Cortex of kidney (tissue), 1 donor: ENCODE measurements at places on chromosomes 6 and 20.

- no peak for DNase-seq
These were observed 634.3 kb downstream of the TBC1D32 start for GRCh38 chr6:120700001-120700400.

DNA sequence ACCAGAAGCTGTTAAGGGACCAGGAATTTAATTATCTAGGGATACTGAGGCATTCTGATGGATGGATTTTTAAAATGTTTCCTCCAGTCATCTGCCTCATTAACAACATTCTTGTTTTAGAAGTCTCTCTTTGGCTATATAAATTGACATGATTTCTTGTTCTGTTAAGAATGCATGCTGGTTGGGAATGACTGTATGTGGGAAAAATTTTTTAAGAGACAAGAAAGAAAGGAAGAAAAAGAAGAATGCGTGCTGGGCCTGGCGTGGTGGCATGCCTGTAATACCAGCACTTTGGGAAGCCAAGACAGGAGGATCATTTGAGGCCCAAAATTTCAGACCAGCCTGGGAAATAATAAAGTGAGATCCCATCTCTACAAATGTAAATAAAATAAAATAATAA, 203.6 kb downstream of the GJA1 start:
- DNase-seq: no peak

DNA sequence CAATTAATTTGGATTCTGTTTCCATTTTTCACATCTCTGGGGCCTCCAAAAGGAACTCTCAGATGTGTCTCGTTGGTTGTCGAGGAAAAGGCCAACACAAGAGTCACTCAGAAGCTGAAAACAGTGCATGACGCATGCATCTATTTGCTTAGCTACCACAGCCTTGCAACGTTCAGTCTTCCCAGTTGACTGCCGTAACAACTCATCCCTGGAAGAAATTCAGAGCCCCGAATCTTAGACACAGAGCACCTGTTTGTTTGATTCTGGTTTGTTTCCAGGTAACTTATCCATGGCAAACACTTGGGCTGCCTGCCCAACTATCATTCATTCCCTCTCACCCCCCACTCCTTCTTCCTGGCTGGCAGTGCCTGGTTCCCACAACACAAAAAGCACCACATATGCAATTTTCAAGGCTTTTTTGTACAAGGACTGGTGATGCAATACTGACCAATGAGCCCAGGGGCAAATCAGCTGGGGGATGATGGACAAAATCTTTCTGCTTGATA, 60.5 kb downstream of the ZMYND8 start:
- DNase-seq: no peak

DNA sequence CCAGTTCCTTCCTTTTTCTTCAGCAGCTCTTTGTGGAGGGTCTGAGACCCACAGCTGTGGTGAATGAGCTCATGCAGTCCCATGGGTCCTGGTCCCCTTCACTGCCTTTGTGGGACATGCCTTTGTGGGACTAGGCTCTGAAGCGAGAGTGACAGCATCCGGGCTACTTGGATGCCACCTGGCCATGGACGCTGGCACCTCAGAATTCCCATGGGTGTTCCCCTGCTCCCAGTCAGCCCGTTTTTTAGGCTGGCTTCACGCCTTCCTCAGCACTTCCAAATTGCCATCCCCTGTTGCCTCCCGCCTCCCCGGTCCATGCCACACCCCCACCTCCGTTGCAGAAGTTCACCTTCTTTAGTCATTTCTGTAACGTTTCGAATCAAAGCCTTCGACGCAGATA, 45.1 kb downstream of the RAMACL start:
- no peak for DNase-seq

- no peak for DNase-seq
These were observed 153.6 kb downstream of the CD83 start for GRCh38 chr6:14270925-14271788.

DNA sequence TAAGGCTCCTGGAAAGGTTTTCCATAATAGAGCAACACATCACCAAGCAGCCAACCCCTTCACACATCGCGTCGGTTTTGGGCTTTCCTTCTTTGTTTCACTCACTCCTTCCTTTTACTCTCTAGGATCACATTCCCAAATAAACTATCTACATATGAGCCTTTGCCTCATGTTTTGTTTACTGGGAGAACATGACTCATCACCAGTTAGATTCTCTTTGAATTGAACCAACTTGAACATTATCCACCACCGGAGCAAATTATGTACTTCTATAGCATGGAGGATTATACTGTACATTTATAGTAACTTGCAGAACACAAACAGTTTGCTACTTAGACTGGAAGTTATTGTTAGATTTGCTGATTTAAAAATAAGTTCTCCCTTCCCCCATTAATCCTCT, 41.0 kb downstream of the SAMD5 start:
- no peak for DNase-seq

- DNase-seq: no peak
These were observed 64.4 kb downstream of the CHMP4B start for GRCh38 chr20:33875534-33876026.

- DNase-seq: no peak
These were observed 5.8 kb downstream of the DDR1 start for GRCh38 chr6:30889921-30890645.

GRCh38 chr20:43913291-43914025, 1.2 kb upstream of the TOX2 start:
- DNase-seq: no peak

DNA sequence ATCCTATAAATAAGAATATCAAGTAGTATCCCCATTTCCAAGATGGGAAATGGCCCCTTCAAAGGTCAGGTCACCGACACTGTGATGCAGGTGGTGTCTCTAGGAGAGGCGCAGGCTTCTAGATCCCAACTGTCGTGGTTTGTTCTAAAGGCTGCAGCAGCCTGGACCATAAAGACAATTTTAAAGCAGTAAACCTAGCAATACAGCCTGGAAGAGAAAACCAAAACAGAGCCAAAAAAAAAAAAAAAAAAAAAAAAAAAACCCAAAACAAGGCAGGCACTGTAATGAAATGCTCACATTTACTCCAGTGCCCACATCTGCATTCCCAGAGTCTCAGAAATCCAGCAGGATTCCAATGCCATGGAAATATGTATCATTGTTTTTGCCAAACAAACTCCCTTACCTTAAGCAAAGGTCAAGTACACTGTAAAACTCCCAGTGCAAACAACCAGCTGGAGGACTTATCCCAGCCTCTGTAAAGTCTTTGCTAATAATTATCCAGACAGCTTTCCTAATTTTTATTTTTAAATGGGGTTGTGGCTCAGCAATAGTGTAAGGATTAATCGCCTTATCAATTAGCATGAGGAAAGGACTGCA, 98.2 kb downstream of the PSMG4 start:
- no peak for DNase-seq

- DNase-seq: no peak
These were observed 490.0 kb downstream of the GRIK2 start for GRCh38 chr6:101883505-101883904.

DNA sequence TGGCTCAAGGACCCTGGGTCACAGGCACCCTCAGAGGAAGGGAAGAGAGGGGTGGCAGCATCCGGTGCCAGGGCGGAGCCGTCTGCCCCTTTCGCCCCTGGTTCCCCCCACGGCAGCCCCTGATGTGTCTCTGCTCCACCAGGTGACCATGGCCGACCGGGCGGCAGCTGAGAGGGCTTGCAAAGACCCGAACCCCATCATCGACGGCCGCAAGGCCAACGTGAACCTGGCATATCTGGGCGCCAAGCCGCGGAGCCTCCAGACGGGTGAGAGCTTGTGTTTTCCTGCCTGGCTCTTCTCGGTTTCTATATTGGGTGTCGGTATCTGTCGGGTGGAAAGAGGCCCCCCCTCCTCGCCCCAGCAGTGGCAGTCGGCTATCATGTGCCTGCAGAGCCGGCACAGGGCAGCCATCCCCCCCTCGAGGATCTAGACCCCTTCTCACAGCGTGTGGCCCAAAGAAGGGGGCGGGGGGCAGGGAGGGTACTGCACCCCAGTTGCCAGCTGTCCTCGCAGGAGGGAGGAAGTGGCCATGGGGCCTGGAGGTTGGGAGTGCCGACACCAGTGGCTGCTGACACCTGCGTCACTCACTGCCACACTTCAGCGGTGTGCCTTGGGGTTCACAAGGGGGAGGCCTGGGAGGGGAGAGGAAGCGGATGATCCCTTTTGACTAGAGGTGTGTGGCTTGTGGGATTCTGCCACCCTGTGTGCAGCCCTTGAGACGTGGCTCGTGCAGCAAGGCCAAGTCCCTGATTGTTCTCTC, 1.5 kb downstream of the RBM38 start:
- DNase-seq: no peak

DNA sequence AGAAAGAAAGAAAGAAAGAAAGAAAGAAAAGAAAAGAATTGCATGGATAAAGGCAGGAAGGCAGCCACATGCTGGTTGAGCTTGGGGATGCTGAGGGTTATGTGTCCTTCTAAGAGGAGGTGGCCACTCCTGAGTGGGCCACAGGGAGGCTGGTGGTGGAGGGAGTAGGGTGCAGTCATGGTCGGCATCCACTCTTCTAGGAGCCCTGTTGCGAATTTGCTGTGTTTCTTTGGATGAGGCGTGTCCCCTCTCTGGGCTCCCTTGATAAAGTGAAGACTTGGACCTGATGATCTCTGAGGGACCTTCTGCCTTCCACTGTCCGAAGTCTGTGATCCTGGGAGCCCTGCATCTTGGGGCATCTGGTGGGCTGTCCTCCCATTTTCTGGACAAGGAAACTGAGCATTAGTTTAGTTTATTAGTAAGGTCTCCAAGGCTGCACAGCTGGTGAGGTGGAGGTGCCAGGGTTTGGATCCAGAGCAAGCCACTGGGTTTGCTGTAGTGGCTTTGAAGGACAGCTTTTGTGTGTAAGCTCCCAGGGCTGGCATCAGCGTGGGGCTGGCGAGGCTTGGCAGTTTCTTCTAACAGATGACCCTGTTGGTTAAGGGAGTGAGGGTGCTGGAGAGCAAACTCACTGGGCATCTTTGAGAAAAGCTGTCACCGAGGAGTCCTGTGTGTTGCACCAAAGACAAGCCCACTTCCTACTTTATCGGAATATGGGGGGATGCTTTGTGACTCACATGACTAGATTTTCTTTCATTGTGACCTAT, 4.3 kb downstream of the DLGAP4 start:
- DNase-seq: no peak

DNA sequence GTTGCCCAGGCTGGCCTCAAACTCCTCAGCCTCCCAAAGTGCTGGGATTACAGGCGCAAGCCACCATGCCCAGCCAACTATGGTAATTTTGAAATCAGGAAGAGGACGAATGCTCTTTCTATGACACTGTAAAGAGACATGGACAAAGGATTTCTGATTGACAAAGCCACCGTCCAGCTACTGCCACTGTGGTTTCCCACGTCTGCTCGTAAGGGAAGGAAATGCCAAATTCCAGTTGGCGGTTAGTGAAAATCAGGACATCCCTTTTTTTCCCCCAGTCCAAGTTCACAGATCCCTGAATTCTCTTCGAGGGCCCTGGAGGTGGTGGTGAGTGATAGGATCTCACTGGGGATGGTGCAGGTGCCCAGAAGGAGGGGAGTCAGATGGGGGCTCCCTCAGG, 31.2 kb downstream of the SNAI1 start:
- no peak for DNase-seq

GRCh38 chr20:14235355-14235754, 102.1 kb downstream of the FLRT3 start:
- DNase-seq: no peak
